ENCODE measurements at places on chromosomes 12 and 14.

GRCh38 chr12:105223884-105224283, 12.1 kb downstream of the APPL2 start:
- no peak for DNase-seq

DNA sequence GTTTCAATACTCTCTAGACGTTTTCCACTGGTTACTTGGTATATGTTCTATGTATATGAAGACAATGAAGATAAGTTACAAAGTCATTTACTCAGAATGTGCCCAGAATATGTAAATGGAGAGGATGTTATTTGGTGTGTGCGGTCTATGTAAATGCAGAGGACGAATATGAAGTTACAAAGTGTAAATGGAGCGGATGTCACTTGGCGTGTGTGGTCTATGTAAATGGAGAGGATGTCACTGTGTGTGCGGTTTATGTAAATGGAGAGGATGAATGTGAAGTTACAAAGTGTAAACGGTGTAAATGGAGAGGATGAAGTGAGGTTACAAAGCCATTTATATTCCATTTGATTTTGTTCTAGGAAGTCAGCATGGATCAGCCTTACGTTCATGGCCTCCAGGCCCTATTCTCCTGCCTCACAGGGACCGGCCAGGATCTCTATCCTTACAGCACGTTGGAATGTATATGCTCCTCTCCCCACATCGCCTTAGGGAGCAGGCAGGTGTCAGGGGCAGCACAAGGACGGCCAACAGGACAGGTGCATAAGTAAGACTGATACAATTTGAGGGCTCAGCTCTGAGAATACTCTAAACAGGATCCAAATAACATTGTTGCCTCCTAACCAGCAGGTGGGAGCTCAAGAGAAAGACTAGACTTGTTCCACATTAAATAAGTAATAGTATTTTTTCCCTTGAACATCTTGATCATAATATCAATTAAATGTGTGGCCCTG, 42.4 kb downstream of the GLRX5 start:
- no peak for DNase-seq

DNA sequence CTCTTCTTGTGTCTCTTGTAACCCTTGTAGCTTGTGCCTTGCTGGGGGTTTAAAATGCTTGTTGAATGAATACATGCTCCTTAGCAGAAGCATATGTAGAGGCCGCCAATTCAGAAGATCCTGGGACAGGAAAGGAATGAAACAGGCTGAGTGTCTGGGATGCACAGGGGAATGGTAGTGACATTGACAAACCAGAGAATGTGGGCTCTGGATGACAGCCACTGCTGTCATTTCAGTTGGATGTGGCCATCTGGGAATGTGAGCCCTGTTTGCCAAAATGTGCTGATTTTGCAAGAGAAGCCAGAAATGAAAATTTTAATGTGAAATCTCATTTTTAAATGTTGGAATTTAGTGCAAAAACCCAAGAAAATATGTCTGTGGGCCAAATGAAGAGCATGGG, 136.8 kb downstream of the DACT1 start:
- no peak for DNase-seq

DNA sequence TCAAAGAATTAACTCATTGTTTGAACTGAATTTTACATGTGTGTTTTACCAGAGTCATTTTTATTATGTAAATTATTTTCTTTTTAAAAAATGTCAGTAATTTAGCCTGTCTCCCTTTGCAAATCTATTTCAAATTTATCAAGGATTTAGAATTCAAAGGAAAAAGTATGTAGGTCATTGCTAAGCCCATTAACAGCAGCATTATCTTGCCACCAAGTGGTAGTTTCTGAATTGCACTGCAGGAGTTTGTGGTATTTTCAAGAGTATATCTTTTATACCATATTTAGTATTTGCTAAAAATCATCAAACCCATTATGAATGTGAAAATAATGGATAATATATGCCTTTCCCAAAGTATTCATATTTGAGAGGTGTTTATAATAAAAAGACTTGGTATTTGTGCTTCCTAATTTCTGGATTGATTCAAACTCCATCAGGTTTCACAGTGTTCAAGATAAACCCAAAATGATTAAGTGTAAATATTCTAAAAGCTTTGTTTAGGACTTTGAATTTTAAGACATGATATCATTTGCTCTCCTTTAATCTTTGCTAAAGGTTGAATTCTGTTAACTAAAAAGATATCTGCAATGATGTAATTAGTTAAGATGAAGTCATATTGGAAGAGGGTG, 711.4 kb downstream of the FSCB start:
- no peak for DNase-seq

GRCh38 chr14:100439781-100440180, 116.6 kb downstream of the SLC25A47 start:
- no peak for DNase-seq

- peak; percentile 27 for DNase-seq
Observed at GRCh38 chr12:44874981-44875416, 1.1 kb downstream of the NELL2 start.

GRCh38 chr12:2692080-2692479, 102.7 kb upstream of the FKBP4 start:
- peak; percentile 27 for DNase-seq

DNA sequence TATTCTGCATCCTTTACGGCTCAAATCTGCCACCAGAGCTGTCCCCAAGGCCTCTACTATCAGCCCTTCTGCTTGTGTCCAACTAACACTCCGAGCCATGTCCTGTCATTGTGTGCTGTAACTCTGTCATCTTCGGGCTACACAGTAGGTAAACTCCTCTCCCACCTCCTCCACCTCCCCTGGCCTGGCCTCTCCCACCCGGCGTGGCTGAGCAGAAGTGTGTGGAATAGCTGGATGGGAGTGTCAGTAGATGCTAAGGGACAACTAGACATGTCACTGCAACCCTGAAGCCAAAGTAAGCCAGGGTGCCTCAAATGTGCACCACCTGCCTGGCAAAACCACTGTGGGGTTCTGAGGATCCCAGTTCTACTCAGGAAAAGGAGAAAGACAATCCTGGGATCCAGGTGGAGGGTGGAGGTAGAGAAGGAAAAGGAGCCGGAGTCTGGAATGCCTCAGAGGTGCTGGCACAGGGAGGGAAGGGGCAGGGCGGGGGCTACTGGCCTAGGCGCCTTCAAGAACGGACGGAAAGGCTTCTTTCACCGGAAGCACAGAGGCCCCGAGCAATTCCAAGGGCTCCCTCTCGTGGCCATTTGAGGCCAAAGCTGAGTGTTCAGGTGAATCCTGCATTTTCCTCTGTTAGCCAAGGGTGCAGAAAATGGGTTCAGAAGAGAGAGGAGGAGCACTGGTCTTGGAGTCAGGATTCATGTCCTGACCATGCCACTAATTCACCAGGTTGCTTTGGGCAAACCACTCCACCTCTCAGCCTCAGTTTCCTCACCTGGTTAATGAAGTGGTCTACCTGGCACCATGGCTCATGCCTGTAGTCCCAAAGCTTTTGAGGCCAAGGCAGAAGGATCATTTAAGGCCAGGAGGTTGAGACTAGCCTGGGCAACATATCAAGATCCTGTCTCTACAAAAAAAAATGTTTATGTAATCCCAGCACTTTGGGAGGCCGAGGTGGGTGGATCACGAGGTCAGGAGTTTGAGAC, 20.5 kb upstream of the FAM181A start:
- peak; percentile 58 for DNase-seq

DNA sequence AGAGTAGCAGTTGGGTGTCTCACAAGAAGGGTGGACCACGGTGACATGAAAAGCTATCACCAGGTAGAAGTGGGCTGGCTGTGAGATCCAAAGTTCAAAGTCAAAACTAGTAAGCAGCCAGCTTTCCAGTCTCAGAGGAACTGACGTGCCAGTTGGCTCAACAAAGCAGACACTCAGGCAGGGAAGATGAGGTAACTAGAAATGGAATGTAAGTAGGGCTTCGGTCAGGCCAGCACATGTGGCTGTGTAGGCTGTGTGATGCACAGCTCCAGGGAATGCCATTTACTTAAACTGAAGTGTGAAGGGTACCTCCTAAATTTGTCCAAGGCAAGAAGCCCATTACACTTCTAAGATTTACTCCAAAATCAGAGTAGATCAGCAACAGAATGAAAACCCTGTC, 43.6 kb downstream of the PTPRR start:
- DNase-seq: no peak

DNA sequence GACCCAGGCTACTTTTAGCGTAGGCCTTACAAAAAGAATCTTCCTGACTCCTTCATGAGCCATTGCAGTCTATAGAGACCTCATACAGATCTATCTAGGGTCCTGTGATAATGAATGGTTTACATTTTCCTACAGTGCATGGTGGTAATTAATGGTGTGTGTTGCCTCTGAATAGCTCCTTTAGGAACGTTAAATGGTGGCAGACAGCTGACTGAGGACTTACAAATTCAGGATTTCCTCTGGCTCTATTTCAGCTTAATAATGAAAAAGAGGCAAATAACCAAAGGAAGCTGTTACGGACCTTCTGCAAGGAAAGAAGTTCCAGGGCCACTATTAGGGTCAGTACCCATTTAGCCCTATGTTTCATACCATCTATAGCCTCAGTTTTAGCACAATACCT, 5.1 kb downstream of the IKBIP start:
- DNase-seq: no peak

GRCh38 chr12:76037130-76038103, 5.8 kb upstream of the PHLDA1 start:
- DNase-seq: no peak

- DNase-seq: no peak
Observed at GRCh38 chr12:124032265-124032886, 59.4 kb downstream of the ZNF664 start.

GRCh38 chr12:98721204-98721702, 76.2 kb downstream of the APAF1 start:
- no peak for DNase-seq

DNA sequence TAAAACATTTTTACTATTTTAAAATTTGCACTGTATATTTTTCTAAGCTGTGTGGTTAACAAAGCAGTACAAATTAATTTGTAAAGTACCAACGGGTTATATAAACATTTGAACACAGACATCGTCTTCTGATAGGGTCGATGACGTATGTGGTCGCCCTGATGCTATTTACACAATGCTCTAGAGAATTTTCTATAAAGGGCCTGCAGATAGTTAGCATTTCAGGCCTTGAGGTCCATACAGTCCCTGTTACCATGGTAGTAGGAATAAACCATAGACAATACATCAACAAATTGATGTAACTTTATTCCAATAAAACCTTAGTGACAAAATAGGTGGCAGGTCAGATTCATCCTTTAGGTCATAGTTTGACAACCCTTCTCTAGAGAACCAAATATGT, 25.7 kb upstream of the PDZRN4 start:
- no peak for DNase-seq

GRCh38 chr12:13000616-13000924, 505 bp upstream of the HEBP1 start:
- no peak for DNase-seq

- DNase-seq: no peak
Observed at GRCh38 chr12:22935090-22935489, 310.1 kb downstream of the ETNK1 start.

DNA sequence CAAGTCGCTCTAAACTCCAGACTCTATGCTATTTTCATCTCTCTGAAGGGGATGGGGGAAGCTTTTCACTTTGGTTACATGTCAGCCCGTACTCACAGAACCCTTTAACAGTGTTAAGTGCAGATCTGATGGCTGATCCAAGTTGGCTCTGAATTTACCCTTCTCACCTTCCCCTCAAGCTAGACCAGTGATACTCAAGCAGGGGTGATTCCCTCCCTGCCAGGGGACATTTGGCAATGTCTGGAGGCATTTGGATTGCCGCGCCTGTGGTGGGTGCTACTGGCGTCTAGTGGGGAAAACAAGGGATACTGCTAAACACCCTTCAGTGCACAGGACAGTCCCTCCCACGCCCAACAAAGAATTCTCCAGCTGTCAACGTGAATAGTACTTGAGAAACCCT, 6.0 kb upstream of the TEX52 start:
- no peak for DNase-seq

- no peak for DNase-seq
Observed at GRCh38 chr14:23436327-23437132, 1.1 kb upstream of the MYH7 start.

- DNase-seq: no peak
Observed at GRCh38 chr14:56759633-56760032, 50.6 kb downstream of the OTX2 start.

- no peak for DNase-seq
Observed at GRCh38 chr12:113314121-113314529, 20.8 kb downstream of the SLC8B1 start.

All from activated naive CD8-positive, alpha-beta T cell treated with anti-CD3 and anti-CD28 coated beads for 36 hours (primary cell).